SK-N-MC (cell line): ENCODE measurements at places on chromosomes 7 and 10.

DNA sequence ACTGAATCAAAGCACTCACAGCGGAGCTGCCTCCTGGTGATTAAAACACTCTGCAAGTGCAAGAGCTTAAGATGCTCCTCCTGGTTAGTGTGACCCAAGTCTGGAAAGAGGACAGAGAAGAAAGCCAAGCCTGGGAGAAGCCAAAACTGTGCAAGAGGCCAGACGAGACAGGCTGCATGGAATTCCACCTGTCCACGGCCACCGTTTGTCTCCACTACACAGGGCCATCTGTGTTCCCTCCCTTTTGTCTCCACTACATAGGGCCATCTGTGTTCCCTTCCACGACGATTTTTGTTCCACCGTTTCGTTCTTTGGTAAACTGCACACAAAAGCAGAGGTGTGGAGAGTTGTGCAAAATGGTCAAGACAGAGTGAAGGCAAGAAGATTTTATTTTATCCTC lies 233.0 kb downstream of the DIP2C start:
- no peak for DNase-seq

GRCh38 chr10:18102404-18102803 lies 37.8 kb upstream of the CACNB2 start:
- DNase-seq: no peak

GRCh38 chr10:131425752-131426533 lies 114.4 kb upstream of the TCERG1L start:
- no peak for DNase-seq

- no peak for DNase-seq
Observed at GRCh38 chr10:2782950-2783349, 284.4 kb upstream of the PFKP start.

DNA sequence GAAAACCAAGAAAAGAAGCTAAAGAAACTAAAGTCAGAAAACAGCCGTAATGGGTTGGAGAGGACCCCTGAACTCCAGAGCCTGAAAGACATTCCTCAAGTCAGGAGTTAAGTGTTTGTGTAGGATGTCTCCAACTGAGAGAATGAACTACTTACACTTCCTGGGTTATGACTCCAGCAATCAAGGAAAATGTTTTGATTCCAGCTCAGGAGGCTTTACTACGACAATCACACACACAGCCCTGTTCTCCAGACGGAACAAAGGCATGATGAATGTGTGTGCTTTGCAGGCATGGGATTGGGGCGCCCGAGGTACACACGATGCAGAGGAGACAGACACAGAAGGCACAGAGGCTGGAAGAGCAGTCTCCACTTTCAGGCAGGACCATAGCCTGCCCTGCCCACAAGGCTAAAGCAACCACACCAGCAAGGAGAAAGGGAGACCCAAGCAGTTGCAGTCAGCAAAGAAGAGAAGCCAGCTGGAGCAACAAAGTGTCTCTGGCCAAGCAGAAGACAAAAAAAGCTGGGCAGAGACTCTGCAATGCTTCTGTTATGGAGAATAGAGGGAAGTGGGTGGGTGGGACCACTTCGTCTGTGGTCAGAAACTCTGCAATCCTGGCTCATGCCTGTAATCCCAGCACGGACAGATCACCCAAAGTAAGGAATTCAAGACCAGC lies 89.1 kb downstream of the GRB10 start:
- no peak for DNase-seq

DNA sequence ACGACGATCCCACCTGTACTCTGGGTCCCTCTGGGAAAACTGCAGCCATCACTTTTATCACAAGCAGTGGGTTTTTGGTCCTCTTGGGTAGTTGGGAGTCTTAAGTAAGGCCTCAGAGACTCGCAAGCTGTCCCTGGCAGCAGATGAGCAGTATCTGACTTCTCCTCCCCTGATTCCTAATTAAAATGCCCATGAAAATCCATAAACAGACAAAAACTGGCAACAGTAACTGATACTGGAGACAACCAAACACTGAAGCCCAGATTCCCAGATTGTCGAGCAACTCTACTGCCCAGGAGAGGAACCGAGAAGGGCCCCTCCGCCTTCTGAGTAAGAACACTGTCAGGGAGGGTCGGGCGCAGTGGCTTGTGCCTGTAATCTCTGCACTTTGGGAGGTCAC lies 333.8 kb downstream of the CALN1 start:
- DNase-seq: no peak

- no peak for DNase-seq
Observed at GRCh38 chr10:110340122-110340521, 35.4 kb upstream of the SMNDC1 start.

DNA sequence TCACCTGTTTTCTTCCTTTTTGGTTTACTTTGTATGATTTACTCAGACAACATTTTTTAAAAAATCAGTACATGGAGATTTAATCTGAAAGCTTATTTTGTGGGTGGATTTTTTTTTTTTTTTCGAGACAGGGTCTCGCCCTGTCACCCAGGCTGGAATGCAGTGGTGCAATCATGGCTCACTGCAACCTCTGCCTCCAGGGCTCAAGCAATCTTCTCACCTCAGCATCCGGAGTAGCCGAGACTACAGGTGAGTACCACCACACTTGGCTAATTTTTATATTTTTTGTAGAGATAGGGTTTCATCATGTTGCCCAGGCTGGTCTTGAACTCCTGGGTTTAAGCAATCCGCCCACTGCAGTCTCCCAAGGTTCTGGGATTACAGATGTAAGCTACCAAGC lies 2.5 kb downstream of the GSTO1 start:
- DNase-seq: no peak

- DNase-seq: no peak
Observed at GRCh38 chr10:50928190-50928552, 42.7 kb upstream of the A1CF start.

- no peak for DNase-seq
Observed at GRCh38 chr7:73341877-73342276, 13.9 kb downstream of the FKBP6 start.

DNA sequence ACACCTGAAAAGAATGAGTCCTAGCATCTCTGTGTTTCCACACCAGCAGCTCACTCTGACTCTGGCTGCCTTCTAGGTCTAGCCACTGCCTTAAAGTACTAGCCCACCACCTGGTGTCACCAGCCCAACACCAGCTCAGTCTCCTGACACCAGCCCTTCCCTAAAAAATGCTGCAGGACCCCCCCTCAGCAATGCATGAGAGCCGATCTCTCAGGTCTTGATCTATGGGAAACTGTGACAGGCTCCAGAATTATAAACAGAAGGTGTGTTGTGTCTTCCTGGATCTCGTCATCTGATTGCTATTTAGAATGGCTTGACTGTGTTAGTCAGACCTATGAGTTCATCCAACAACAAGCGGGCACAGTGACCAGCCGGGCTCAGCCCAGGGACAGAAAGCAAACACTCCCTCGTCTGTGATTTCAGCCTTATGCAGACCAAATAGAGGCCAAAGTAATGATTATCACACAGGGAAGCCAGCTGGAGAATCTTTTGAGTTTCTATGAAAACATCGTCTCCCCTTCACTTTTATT lies 66.6 kb downstream of the CUBN start:
- no peak for DNase-seq

GRCh38 chr10:32002531-32002930 lies 53.7 kb downstream of the KIF5B start:
- no peak for DNase-seq

DNA sequence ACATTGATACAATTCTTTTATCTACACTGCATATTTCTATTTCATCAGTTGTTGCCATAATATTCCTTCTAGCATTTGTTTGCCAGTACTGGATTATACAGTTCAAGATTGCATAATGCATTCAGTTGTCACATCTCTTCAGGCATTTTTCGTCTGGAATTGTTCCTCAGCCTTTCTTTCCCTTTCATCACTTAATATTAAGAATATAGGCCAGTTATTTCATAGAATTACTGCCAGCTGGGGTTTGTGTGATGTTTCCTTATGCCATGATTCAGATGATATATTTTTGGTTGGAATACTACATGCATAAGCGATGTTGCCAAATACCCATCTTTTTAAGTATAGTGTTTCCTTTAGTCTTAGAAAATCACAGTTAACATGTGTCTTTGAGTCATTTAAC lies 20.8 kb downstream of the KIFBP start:
- no peak for DNase-seq

GRCh38 chr10:23608926-23609325 lies 170.1 kb downstream of the OTUD1 start:
- no peak for DNase-seq

DNA sequence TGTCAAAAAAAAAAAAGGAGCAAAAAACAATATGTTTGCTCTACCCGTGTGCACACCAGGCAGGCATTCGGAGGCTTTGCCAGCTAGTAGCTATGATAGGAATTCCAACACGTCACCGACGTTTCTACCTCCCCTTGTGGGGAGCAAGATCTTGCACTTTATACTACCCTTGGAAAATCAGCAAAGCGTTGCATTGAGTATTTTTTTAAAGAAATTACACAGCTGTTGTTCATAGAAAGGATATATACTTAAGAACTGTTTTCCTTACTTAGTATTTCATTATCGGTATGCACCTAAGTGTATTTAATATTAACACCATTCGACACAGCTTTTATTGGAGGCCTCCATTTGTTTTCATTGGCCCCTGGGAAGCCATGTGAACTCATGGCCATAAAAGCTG lies 159.9 kb upstream of the MGMT start:
- no peak for DNase-seq

DNA sequence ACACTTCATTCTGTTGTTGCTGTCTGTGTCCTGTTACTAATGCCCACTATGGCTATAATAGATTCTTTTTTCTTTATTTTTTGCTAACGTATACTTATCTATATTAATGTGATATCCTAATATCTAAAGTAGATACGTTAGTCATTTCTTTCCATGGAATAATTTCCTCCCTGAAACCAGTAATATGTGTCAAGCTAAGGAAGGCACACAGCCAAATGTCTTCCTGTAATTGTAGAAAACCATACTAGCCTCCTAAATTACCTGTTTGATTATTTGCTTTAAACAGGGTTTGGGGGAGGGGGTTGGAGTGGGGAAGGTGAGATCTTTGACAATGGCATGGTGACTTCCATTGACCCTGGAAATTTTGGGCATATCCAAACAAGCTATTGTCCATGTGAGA lies 56.4 kb downstream of the THNSL1 start:
- no peak for DNase-seq

DNA sequence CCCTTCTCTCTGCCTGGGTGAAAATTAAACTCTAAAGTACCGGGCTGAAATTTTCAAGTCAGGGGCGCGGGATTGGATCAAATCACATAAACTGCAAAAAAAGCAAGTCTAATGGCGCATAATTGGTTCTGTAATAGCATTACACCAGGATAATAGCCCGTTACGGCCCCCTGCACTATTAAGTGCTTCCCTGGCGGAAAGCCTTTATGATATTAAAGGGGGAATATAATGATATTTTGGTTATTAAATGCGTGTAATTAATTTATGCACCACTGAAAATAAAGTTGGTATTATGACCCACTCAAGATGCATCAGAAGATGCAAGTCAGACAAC lies 744 bp upstream of the DRGX start:
- DNase-seq: no peak

DNA sequence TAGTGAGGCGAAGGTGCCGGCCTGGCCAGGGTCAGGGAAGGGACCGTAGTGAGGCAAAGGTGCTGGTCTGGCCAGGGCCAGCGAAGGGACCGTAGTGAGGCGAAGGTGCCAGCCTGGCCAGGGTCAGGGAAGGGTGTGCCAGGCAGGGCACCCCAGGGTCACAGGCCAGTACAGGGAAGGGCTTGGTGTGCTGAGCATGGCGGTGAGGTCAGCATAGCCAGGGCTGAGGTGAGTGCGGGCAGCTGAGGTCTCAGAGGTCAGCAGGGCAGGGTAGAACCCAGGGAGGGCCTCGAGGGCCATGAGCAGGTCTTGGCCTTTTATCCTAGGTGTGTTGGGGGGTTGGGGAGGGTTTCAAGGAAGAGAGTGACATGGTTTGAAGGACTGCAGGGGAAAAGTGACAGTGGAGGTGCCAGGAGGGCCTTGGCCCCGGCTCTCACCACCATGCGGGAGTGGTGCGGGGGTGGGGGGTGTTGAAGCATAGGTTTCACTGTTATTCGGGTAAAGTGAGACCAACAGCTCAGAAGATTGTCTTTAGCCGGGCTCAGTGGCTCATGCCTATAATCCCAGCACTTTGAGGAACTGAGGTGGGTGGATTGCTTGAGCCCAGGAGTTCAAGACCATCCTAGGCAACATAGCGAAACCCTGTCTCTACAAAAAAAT lies 93.3 kb downstream of the CHST15 start:
- no peak for DNase-seq

- DNase-seq: no peak
Observed at GRCh38 chr7:105876964-105877601, 684 bp upstream of the ATXN7L1 start.

DNA sequence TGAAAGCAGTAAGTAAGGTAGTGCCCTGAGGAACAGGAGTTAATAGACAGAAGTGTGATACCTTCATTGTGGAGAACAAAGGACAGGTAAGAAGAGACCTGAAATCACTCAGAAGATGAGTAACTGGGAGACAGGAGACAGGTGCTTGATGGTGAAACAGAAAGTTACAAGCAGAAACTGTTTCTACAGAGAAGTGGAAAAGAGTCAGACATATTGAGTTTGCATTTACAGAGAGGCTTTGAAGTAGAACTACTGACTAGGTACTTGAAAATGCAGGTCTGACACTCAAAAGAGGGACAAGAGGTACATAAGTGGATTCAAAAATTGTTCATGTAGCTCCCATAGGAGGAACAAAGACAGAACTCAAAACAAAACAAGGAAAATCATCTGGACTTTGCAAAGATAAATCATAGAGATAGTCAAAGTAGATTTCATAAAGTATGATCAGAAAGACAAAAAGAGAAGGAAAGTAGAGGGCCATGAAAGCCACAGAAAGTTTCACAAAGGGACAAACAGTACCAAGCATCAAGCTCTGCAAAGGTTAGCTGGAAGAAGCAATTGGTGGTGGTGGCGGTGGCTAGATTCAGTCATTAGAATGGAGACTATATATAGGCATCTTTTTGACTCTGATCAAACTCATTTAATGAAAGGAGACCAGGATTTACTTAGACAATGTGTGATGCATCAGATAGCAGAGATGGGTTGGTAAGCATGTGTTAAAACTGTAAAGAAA lies 198.4 kb downstream of the PCLO start:
- no peak for DNase-seq

DNA sequence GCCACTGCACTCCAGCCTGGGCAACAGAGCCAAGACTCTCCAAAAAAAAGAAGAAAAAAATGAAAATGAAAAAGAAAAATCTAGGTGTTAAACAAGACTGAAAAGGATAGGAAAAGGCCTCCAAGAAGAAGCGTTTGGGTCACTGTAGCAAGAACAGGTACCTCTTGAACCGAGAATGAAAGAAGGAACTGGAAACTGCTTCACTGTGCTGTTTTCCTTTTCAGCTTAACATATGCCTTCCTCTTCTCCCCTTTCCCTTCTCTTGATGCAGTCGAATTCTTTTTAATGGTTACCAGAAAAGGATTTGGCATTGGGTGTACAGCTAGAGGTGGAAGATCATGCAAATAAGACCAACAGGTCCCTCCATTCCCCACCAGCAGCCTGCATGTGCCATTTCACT lies 28.1 kb downstream of the LRRC4 start:
- no peak for DNase-seq

- DNase-seq: no peak
Observed at GRCh38 chr10:23630885-23631284, 192.0 kb downstream of the OTUD1 start.
